ENCODE measurements at places on chromosomes 5 and 9.

DNA sequence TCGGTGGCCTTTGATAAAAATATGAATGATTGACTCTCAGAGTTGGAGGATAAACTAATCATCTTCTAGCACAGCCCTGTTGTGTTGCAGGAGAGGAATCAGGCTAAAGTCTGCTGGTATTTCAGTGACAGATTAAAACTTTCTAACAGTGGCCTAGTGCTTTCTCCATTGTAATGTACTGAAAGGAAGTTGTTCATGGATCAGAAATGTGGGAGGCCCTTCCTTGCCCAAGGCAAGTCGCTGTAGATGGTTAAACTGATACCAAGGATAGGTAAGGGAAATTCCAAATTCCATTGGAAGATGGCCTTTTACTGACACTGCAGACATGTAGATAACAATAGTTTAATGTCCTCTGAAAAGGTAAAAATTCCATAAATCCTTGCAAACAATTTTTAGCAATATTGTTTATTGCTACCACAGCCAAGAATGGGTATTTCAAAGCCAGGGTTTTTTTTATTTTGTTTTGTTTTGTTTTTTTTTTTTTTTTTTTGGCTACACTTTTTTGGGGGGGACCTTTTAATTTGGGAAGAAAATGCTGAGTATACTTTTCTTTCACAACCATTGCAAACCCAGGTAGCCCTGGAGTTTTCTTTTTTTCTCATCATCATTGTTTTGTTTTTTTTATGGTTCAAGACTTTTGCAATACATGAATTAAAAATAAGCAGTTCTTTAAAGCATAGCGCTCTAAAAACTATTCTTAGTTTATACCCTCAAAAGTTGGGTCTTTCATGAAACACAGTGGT is 35.5 kb downstream of the WDR36 start:
- DNase-seq = no peak

- DNase-seq = no peak
Observed at GRCh38 chr9:128317629-128318028, 4.6 kb downstream of the TRUB2 start.

GRCh38 chr5:170151097-170151831 is 45.6 kb downstream of the FOXI1 start:
- DNase-seq = peak; percentile 33

- DNase-seq = no peak
Observed at GRCh38 chr9:97373331-97373730, 38.6 kb upstream of the TDRD7 start.

GRCh38 chr9:37745970-37746369 is 7.6 kb upstream of the TRMT10B start:
- DNase-seq = no peak

- no peak for DNase-seq
Observed at GRCh38 chr5:142922223-142922952, 152.2 kb downstream of the ARHGAP26 start.

GRCh38 chr5:102807878-102808502 is 52.9 kb downstream of the PAM start:
- DNase-seq = no peak

All from activated CD8-positive, alpha-beta memory T cell treated with anti-CD3 and anti-CD28 coated beads for 24 hours (primary cell).